HEK293T (cell line): ENCODE measurements at places on chromosomes 6 and 20.
A peak's percentile ranks its signal among the peaks of the same experiment; 100 is the strongest.

DNA sequence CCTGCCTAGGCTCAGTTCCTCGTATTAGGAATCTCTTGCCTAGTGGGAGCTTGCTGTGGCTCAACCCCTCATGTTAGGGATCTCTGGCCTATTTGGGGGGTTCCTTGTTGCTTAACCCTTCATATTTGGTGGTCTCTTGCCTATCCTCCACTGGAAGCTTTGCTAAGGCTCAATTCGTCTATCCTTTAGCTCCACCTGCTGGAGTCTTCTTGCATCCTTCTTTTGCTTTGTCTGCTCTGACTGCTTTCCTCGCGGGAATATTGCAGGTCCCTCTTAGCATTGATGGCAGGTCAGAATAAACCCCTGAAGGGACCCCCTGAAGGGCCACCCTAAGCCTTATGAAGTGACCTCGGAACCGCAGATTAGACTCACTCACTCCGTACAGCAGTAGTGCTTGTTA is 203.0 kb upstream of the TBX18 start:
- peak; percentile 54 for DNase-seq

- no peak for DNase-seq
Observed at GRCh38 chr6:129481706-129482105, 228.3 kb downstream of the ARHGAP18 start.

- no peak for DNase-seq
Observed at GRCh38 chr6:156844089-156844488, 66.9 kb downstream of the ARID1B start.

- no peak for DNase-seq
Observed at GRCh38 chr6:160293844-160294243, 35.2 kb upstream of the SLC22A2 start.

DNA sequence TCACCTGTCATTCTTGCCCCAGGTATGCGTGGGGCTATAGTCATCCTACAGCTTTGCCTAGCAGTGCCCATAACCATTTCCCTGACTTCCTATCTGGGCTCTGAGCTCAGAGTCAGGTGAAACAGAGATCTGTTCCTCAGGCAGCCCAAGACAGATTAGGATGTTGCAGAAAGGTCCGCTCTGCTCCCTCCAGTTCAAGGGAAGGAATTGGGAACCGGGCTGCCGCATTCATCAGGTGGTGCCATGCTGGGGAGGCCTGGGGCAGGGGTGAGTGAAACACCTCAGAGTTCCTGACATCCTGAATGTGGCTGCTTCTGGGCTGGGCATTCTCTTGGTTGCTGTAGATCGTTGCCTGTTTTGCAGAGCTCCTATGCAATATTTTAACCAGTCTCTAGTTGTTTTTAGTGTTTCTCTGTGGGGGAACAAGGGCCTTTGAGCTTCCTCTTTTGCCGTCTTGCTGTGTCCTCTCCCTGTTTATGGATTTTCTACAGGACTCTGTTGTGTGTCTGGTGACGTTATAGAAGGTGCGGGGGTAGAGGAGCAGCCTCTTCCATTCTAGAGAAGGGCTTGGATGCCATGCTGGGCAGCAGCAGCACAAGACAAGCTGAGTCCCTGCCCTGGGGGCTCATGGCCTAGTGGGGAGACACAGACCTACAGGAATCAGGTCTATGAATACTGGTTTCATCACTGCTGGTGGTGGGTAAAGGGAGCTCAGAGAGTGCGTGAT is 9.2 kb downstream of the ENTPD6 start:
- no peak for DNase-seq

DNA sequence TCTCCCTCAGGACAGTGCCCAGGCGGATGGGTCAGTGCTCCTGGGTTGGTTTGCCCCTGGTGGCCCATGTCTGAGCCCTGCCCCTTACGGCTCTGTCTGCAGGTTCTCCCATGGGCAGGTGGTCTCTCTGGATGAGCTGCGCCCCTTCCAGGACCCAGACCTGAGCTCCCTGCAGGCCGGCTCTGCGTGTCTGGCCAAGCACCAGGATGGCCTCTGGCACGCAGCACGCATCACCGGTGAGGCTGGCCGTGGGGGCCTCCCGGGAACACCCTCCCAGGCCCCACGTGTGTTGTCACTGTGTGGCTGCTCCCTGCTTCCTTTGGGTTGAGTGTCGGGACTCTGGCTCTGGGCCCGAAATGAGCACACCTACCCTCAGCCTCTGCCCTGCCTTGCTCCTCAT is 3.3 kb upstream of the LIME1 start:
- DNase-seq = peak; percentile 2

- peak; percentile 72 for DNase-seq
Observed at GRCh38 chr20:58086763-58087561, 141.5 kb downstream of the ANKRD60 start.

- no peak for DNase-seq
Observed at GRCh38 chr6:15519681-15520080, 143.1 kb downstream of the DTNBP1 start.

- peak; percentile 85 for DNase-seq
Observed at GRCh38 chr20:50929299-50930138, 1.7 kb downstream of the ADNP start.

DNA sequence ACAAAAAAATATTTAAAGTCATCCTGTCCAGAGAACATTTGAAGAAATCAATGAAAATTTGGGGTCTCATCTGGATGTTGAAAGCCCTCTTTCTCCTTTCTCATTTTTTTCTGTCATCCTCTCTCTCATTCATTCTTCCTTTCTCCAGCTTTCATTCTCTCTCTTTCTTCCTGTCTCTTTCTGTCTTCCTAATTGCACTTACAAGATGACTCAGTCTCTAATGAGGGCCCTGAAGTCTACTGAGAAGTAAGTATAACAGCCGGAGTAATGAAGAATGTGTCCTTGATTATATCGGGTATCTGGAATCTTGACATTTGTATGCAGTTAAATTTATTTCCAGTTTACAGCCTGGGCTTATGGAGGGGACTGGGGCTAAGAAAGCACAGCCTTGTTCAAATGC is 232.2 kb upstream of the SULF2 start:
- DNase-seq = no peak

DNA sequence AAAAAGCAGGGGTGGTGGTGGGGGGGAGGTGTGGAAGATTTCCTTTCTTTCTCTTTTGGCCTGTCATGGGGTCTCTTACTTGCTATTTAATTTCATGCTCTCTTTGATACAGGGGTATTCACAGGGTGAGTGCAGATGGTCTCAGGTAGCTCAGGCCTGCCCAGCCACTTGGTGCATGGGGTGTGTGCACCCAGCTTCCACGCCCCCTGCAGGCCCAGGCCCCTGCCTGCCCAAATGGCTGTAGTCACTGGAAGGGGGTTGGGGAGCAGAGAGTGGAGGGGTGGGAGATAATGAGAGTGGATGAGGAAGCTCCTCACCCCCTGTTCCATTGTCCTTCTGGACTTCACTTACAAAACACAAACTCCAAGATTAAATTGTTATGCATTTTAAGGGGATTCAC is 133.6 kb upstream of the SGK1 start:
- no peak for DNase-seq

DNA sequence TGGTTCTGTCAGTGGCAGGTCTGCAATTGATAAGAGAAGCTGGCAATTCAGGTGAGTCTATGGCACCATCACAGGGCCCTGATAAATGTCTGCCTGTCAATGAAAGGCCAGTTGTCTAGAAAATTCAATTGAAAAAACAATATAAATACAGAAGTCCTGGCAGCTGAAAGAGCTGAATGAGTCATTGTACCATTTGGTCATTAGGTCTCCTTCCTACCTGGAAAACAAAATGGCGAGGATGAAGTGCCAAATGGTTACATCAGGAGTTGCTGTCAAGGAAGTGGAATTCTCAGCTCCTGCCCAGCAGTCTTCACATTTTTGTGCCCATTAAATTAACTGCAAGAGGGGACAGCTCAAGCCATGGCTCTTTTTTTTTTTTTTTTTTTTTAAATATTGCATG is 37.7 kb downstream of the PEX7 start:
- DNase-seq = no peak

- no peak for DNase-seq
Observed at GRCh38 chr6:18266523-18266912, 2.2 kb upstream of the DEK start.

GRCh38 chr20:7984192-7984591 is 35.4 kb downstream of the TMX4 start:
- DNase-seq = no peak

- DNase-seq = no peak
Observed at GRCh38 chr6:170536671-170537070, 16.4 kb downstream of the PSMB1 start.

DNA sequence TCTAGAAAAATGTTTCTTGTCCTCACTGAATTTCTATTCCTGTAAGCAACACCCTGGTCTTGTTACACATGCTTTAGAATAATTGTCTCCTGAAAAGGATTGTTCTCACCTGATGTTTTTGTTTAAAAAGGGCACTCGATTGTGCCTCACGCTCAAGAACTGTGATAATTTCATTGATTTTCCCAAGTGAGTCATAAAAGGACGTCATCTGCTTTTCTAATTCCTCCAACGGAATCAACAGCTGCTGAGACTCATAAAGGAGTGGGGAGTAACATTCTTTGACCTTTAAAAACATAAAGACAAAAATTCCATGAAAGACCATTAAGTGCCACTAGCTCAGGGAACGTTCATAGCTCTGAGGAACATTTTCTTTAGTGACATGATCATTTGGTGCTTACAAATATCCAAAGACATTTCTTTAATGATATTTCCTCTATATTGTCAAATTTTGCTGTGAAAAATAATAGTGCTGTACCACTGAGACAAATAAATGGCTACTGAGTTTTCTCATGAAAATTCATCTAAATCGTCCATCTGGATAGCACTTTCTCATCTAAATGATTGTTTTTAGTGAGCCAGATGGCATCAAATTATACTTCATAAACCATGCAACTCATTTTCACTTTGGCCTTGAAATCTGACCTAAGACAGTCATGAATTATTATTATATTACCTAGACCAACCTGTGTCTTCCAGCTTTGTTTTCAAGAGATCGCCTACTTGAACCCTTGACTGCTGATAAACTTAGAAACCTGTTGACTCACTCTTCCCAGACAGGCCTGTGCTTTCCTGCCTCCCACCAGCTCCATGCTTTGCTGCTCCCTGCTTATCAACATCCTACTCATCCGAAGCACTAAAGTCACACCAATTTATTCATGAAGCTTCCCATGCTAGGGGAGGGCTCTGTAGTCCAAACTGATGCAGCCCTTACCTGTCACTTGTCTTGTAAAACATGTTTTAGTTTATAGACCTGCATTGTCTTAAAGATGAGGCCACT is 178.2 kb downstream of the SYNE1 start:
- DNase-seq = no peak

GRCh38 chr20:25178563-25179438 is 16.7 kb upstream of the ENTPD6 start:
- peak; percentile 55 for DNase-seq

GRCh38 chr6:1609648-1610496 is at the start of gene FOXC1:
Gene FOXC1, plus strand, starts transcription at chr6:1609915. Its CDS starts 531 bp downstream, at chr6:1610446.
- DNase-seq = peak; percentile 77

GRCh38 chr6:139742671-139743070 is 368.2 kb upstream of the CITED2 start:
- DNase-seq = no peak

- DNase-seq = no peak
Observed at GRCh38 chr6:79369026-79369425, 134.5 kb upstream of the HMGN3 start.

GRCh38 chr20:21189761-21190523 is 64.1 kb downstream of the KIZ start:
- peak; percentile 42 for DNase-seq

- DNase-seq = no peak
Observed at GRCh38 chr6:150738092-150738629, 127.3 kb upstream of the MTHFD1L start.
